AG20443 (cell line): ENCODE measurements at places on chromosomes 7 and 10.

GRCh38 chr7:148058753-148059152, 531.8 kb upstream of the C7orf33 start:
- no peak for DNase-seq

- no peak for DNase-seq
These were observed 127.2 kb upstream of the PODXL start for GRCh38 chr7:131683536-131684125.

DNA sequence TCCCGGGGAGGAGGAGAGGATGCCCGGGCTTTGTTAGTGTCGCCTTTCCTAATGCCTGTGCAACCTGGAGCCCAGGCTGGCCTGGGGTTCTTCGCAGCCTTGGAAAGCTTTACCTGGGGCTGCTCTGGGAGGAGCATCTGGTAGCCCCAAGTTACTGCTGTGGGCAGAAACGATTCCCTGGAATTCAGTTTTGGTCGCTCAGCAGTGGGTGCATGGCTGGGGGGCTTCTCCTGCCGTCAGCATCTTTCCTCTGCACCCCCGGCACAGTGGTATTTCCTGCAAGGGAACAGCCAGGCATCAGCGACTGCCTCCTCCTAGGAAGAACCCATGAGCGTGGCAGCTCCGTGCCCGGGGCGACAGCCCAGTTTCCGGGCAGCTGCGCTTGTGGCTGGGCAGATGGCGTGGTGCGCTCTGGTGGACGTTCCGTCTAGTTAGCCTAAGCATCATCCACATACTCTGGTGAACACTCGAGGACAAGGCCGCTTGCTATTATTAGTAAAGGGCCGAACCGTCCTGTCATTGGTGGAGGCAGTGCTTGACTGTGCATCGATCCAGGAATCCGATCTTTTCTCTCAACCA, 107.0 kb upstream of the BTBD16 start:
- no peak for DNase-seq

- DNase-seq, result peak; percentile 35
These were observed 16.3 kb downstream of the SMURF1 start for GRCh38 chr7:99127636-99128035.

DNA sequence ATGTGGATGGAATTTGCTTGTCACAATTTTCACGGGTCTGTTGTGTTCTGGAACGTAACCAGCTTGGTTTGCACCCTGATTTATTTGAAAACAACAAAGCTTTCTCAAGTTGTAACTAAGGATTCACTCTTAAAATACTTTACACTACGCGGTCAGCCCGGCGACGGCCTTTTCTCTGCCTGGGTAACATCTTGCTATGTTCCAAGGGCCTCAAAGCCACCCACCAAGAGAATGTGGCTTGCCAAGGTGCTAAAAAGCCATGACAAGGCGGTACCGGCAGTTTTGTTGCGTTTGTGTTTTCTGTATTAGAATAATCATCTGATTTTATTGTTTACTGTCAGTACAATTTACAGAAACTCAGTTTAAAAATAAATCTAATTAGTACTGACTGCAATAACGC, 220.9 kb downstream of the SFMBT2 start:
- no peak for DNase-seq

DNA sequence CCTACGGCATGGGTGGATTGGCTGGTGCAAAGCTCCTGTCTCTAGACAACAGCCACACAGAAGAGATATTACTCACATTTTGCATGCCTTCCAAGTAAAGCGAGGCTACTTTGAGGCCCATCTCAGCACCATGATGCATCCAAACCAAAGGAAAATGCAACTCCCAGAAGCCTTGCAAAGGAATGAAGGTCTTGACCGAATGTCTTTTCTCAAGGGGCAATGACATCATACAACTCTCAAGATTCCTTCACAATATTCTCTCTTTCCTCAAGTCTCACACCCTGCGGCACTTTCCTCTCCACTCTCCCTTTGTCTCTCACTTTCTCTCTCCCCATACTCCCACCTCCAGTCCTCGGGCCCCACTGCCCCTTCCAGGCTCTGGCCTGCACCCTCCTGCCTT, 44.8 kb upstream of the CPXM2 start:
- DNase-seq, result peak; percentile 35

DNA sequence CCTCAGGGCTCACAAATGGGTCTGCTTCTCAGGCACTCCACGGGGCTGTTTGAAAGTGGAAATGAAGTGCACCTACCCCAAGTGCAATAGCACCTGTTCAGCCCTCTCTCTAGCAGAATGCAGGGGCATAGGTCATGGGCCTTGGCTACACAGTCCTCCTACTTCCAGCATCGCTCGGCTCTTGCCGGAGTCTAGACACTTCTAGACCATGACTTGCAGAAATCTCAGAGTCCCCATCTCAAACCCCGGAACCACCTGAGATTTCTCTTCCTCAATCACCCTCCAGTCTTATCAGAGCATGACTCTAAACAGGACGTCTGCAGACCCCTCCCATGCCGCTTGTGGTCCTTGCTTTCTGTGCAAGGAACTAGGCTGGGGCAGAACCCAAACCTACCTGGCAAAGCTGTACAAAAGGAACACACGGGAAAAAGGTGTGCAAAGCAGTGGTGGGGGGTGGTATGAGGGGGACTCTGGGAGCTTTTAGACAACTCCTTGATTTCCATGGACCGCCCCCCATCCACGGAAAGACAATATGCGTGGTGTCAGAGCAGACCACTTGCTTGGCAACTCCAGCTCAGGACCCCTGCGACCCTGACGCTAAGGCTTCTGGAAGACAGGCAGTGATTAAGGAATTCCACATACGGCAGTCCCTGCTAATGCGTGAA, 13.8 kb downstream of the TMEM273 start:
- DNase-seq, result no peak

DNA sequence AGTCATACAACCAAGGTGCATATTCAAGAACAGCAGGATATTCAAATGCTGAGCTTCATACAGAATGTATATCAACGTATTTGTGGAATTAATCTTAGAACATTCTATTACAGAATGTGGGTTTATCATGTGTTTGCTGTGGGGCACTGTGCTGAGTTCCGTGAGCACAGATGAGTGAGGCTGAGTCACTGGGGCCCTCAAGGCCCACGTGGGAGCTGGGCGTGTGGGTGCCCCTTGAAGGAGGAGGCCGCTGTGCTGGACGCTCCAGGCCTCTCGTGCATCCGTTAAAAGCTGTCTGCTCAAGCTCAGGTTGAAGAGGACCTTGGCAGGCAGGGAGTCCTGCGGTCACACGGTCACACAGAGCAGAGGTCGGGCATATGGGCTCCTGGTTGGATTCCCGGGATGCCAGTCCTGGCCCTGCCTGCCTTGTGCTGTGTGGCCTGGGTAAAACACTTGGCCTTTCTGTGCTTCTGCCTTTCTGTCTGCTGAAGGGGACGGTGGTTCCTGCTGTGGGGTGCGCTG, 70.1 kb downstream of the GLRX3 start:
- DNase-seq, result no peak

DNA sequence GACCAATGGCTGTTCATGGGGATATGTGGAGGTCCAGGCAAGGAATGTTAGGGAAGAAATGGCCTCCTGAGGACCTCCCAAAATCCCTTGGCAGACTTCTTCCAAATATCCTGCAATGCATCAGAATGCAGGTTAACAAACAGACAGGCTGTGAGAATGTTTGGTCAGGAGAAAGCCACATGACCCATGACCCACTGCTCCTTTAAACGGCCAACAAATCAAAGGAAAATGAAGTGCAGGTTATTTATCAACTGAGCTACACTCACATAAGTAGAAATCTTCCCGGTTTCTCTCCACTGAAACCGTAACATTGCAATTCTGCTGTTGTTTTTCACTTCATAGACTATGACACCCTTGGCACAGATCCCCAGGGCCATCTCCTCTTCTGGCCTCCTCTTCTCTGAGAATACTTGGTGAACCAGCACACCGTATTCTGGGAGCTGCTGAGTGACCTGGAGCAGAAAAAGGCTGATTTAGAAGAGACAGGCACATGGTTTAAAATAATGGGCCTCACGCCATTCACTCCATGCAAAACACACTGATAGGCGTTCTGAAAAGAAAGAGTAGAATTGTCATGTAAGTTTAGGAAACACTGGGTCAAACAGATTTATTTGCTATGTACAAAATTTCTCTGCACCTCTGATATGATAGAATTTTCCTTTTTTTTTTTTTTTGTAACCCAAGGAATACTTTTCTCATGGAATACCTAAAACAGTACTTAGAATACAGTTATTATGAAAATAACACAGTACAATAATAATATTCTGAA, 67.8 kb downstream of the FRMPD2 start:
- no peak for DNase-seq

- DNase-seq, result no peak
These were observed 27.5 kb downstream of the MAD1L1 start for GRCh38 chr7:2205036-2205780.

GRCh38 chr7:86094166-86094669, 549.5 kb upstream of the GRM3 start:
- DNase-seq, result no peak

DNA sequence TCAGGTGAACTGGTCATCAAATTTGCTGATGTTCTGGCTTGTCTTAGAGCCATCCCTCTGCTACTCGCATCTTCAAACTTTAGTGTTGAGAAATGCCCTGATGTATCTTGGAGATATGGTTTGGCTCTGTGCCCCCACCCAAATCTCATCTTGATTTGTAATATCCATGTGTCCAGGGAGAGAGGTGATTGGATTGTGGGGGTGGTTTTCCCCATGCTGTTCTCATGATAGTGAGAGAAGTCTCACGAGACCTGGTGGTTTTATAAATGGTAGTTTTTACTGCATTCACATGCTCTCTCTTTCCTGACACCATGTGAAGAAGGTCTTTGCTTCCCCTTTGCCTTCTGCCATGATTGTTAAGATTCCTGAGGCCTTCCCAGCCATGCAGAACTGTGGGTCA, 74.0 kb upstream of the AFAP1L2 start:
- DNase-seq, result no peak

GRCh38 chr10:117718986-117719920, 176.7 kb downstream of the EMX2 start:
- no peak for DNase-seq

GRCh38 chr7:111262293-111263116, 171.6 kb downstream of the LRRN3 start:
- no peak for DNase-seq

DNA sequence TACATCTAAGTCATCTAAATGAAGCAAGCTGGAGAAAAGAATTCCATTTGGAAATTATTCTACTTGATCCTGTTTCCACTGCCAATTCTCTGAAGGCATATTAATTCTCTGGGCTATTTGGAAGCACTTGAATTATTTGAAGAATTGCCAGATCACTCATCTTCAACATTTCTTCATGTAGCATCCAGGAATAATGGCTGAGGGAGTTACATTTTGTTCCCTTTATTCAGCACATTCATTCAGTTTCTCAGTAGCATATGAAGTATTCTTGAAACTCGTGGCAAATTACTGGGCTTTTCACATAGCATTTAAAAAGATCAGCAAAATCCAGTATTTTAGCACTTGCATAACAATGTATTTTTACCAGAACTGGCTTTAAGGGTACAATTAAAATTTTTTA, 127.1 kb upstream of the VIPR2 start:
- DNase-seq, result no peak
